ENCODE measurements at places on chromosomes 12 and 14. TPM values are rescaled to one million over a fixed set of nuclear protein-coding genes. Genes with fewer than 3 reads are reported as not detected.

The CMKLR1 gene
- not detected for total RNA-seq

The SELPLG gene
- 2.3 TPM for total RNA-seq

The TAS2R14 gene
- total RNA-seq: 7.1 TPM

The VRK1 gene
- total RNA-seq: 16.1 TPM

The TMEM63C gene
- total RNA-seq: 0.17 TPM

The LRP1-AS gene
- total RNA-seq: not detected

The SIX1 gene
- 7.6 TPM for total RNA-seq

The TAS2R30 gene
- 0.52 TPM for total RNA-seq

The TCTN2 gene
- total RNA-seq: 9.0 TPM

The MAP3K9 gene
- total RNA-seq: 14.4 TPM

The C1S gene
- total RNA-seq: 72.6 TPM

The EIF2S3B gene
- 2.6 TPM for total RNA-seq

The TAS2R9 gene
- 0.35 TPM for total RNA-seq

The DBX2 gene
- total RNA-seq: not detected

The OTOGL gene
- total RNA-seq: under 0.01 TPM

The AQP5 gene
- not detected for total RNA-seq

The KIF26A gene
- total RNA-seq: under 0.01 TPM

The ANG gene
- 2.3 TPM for total RNA-seq

The RNFT2 gene
- 5.6 TPM for total RNA-seq

The SLC48A1 gene
- 38.9 TPM for total RNA-seq

The LUM gene
- total RNA-seq: 31.9 TPM

The EFS gene
- total RNA-seq: 0.17 TPM

The KRT85 gene
- total RNA-seq: not detected

The SDR9C7 gene
- not detected for total RNA-seq

The TAS2R19 gene
- 11.6 TPM for total RNA-seq

The DNAI7 gene
- not detected for total RNA-seq

The GZMH gene
- not detected for total RNA-seq

The NID2 gene
- 106 TPM for total RNA-seq

The DUSP6 gene
- total RNA-seq: 33.9 TPM

The TOMM20L gene
- total RNA-seq: not detected

The CISTR gene
- total RNA-seq: not detected

The GLIPR1 gene
- 34.4 TPM for total RNA-seq

The OR6C2 gene
- total RNA-seq: not detected

The CCDC196 gene
- not detected for total RNA-seq

The FRMD6 gene
- total RNA-seq: 301 TPM

The SOAT2 gene
- total RNA-seq: not detected

The KRT83 gene
- not detected for total RNA-seq

The NEUROD4 gene
- not detected for total RNA-seq

The MGST1 gene
- 65.5 TPM for total RNA-seq

The TBC1D30 gene
- total RNA-seq: 1.1 TPM

The NACA gene
- 1,223 TPM for total RNA-seq

The TSPAN19 gene
- total RNA-seq: 0.15 TPM

The KRT81 gene
- total RNA-seq: 48.3 TPM

The A2M gene
- 2.8 TPM for total RNA-seq

The KCNH5 gene
- total RNA-seq: not detected

The FITM1 gene
- total RNA-seq: not detected

The C12orf60 gene
- total RNA-seq: 2.3 TPM

The KRT6C gene
- total RNA-seq: not detected

The MFAP5 gene
- 0.85 TPM for total RNA-seq

The MIA2 gene
- total RNA-seq: 41.8 TPM

The SGPP1 gene
- total RNA-seq: 63.4 TPM

The REP15 gene
- total RNA-seq: 4.0 TPM

The TCL1B gene
- not detected for total RNA-seq

The BHLHE41 gene
- 16.0 TPM for total RNA-seq

All from renal cortical epithelial cell (primary cell).